Activated naive CD4-positive, alpha-beta T cell treated with anti-CD3 and anti-CD28 coated beads for 36 hours (primary cell): ENCODE measurements at places on chromosomes 6 and 20.

DNA sequence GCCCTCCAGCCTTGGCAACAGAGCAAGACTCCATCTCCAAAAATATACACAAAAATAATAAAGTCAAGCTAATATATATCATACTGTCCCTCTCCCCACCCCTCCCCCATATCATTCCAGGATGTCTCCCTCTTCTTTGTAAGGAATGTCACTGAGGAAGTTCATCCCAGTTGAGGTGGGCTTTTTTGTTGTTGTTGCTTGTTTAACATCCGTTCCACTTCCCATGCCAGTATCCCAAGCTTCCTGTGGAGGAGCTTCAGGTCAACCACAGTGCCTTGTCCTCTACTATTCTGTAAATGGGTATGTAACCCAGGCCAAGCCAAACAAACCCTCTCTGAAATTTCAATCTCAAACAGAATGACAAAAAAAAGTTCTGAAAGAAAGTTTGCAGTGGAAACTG lies 19.0 kb upstream of the PTPN1 start:
- no peak for DNase-seq

- no peak for DNase-seq
These were observed 108.9 kb downstream of the UST start for GRCh38 chr6:148855744-148856143.

DNA sequence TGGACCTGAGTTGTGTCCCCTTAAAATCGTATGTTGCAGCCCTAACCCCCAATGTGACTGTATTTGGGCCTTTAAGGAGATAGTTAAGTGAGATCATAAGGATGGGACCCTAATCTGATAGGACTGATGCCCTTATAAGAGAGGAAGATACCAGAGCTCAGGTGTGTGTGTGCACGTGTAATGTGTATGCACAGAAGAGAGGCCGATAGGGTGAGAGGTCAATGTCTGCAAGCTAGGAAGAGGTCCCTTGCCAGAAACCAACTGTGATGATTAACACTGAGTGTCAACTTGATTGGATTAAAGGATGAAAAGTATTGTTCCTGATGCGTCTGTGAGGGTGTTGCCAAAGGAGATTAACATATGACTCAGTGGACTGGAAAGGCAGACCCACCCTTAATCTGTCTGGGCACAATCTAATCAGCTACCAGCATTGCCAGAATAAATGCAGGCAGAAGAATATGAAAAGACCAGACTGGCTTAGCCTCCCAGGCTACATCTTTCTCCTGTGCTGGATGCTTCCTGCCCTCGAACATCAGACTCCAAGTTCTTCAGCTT lies 299.8 kb downstream of the LRFN2 start:
- DNase-seq = no peak

- no peak for DNase-seq
These were observed 217.9 kb downstream of the TBX18 start for GRCh38 chr6:84546427-84546914.

- DNase-seq = no peak
These were observed 126.7 kb upstream of the NEDD9 start for GRCh38 chr6:11358904-11359830.

GRCh38 chr6:1496836-1497760 lies 107.7 kb downstream of the FOXF2 start:
- no peak for DNase-seq

DNA sequence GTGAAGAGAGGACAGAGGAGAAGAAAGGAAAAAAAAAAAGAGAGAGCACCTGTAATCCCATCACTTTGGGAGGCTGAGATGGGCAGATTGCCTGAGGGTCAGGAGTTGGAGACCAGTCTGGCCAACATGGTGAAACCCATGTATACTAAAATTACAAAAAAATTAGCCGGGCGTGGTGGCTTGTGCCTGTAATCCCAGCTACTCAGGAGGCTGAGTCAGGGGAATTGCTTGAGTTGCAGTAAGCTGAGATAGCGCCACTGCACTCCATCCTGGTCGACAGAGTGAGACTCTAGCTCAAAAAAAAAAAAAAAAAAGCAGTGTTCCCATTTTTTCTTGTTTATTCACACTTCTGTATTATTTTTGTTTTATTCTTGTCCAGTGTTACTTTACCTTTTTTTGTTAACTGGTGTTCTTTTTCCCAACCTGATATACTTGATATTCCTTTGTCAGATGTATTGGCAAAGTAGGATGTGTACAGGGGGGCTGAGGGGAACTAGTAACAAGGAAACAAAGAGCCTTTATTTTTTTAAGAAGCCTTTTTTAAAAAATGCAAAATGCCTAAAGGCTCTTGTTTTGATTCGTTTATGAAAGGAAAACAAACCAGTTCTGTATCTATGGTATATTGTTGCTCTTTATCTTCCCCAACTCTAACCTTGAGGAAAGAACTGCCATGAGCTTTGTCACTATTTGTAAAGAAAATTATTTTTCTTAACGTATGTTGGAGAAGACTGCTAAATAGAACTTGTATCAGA lies 22.3 kb downstream of the COL19A1 start:
- DNase-seq = no peak

- no peak for DNase-seq
These were observed 192.2 kb upstream of the DTNBP1 start for GRCh38 chr6:15854826-15855710.

- no peak for DNase-seq
These were observed 108.4 kb upstream of the SLC35B3 start for GRCh38 chr6:8543714-8544113.

DNA sequence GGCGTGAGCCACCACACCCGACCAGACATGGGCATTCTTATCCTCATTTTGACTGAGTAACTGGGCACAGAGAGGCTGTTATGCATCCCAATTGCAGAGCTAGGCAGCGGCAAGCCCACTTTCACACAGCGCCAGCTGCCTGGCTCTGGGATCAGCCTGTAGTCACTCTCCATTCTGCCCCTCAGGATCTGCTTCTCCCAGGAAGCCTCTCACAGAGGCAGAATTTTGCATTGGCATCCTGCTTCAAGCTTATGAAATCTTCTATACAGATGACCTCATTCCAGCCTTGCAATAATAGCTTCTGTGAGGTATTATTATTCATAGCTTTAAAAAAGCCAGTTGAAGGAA lies 37.0 kb upstream of the IER3 start:
- no peak for DNase-seq

GRCh38 chr6:131765081-131765803 lies 42.6 kb upstream of the ENPP1 start:
- DNase-seq = no peak

- no peak for DNase-seq
These were observed 13.1 kb downstream of the MTHFD1L start for GRCh38 chr6:150878347-150879213.

DNA sequence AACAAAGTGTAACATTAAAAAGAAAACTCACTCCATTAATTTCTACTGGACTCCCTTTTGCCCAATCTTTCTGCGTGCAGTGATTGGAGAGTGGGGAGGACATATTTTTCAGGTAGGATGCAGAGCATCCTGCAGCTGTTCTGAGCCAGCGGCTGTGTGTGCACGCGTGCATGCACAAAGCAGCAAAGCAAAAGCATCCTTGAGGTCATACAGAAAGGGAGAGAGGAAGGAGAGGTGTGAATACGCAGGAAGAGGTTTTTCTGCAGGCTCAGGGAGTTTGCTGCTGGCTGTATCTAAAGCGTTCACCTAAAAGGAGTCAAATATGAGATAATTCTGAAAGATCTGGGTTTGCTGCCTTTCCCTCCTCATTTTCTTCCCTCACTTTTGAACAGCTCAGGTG lies 108.4 kb downstream of the HUS1B start:
- peak; percentile 75 for DNase-seq
